ENCODE measurements at places on chromosomes 1 and 21.

GRCh38 chr21:38957575-38958322, 152.0 kb downstream of the ETS2 start:
- DNase-seq = no peak

GRCh38 chr1:92804721-92805201, 19.9 kb upstream of the EVI5 start:
- DNase-seq = peak; percentile 97

- no peak for DNase-seq
Observed at GRCh38 chr1:69411617-69412016, 156.1 kb upstream of the LRRC7 start.

- no peak for DNase-seq
Observed at GRCh38 chr1:85166351-85166750, 34.5 kb downstream of the SYDE2 start.

DNA sequence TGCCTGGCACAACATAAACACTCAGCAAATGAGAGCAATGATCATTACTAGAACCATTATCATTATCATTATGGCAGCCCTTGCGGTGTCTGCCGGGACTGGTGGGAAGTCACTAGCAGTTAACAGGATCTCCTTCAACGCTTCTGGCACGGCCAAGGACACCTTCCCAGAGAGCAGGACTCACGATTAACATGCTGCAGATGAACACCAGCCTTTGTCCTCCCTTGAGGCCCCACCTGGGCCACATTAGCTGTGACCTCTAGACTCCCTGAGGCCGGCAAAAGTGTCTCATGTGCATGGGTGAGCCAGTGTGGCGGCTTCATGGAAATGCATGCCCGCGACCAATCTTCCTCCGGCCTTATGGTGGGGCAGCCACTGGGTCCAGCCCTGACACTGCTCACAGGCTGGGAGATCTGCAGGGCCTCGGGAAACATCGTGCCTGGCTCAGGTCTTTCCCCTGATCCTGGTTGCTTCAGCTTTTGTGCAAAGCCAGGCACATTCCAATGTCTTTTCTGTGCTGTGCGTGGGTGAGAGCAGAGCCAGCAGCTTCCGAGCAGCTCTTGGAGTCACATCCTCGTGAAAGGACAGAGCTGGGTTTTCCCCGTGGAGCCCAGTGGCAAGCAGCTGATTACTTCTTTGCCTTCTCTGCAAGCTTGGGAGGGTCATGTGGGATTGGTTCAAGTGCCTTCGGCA, 107.3 kb downstream of the HMGB4 start:
- no peak for DNase-seq

DNA sequence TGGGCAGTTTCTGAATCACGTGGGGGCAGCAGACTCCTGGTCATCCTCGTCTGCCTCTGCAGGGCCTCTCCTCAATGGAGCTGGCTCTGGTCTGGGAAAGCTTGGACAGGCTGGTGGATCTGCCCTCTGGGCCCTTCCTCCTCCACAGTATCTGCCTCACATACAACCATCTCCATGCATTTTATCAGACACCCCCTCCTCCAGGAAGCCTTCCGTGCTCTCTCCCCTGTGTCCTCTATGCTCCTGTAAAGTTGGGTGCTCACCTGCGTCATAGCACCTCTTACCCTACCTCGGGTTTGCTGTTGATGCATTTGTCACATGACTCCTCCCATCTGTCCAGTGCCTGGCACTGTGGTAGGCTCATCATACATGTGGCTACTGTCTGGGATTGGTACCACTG, 95.7 kb upstream of the TMEM51 start:
- no peak for DNase-seq

All from M059J (cell line).